ENCODE measurements at places on chromosomes 2 and 18. TPM values are rescaled to one million over a fixed set of nuclear protein-coding genes. Genes with fewer than 3 reads are reported as not detected.

IL1R2 gene
- total RNA-seq, result not detected

SERPINB5 gene
- 0.49 TPM for total RNA-seq

TRIM43B gene
- not detected for total RNA-seq

ANKRD36B gene
- total RNA-seq, result 197 TPM

ANKRD30BL gene
- 8.9 TPM for total RNA-seq

ARL6IP6 gene
- total RNA-seq, result 32.2 TPM

CACNB4 gene
- 39.1 TPM for total RNA-seq

CCDC85A gene
- 22.1 TPM for total RNA-seq

LIPG gene
- 11.8 TPM for total RNA-seq

MC2R gene
- total RNA-seq, result not detected

PDK1 gene
- 6.9 TPM for total RNA-seq

CHRNA1 gene
- total RNA-seq, result not detected

PGAP1 gene
- 110 TPM for total RNA-seq

RFX8 gene
- 0.49 TPM for total RNA-seq

KIF3C gene
- total RNA-seq, result 112 TPM

SLC9A4 gene
- total RNA-seq, result 0.25 TPM

CHRNG gene
- total RNA-seq, result not detected

GKN1 gene
- total RNA-seq, result 2.0 TPM

FOXI3 gene
- 0.25 TPM for total RNA-seq

TEX44 gene
- not detected for total RNA-seq

SERPINB12 gene
- total RNA-seq, result not detected

ONECUT2 gene
- total RNA-seq, result 1.2 TPM

ILKAP gene
- total RNA-seq, result 44.7 TPM

BMP10 gene
- total RNA-seq, result not detected

CAVIN2 gene
- 6.9 TPM for total RNA-seq

CLEC4F gene
- total RNA-seq, result not detected

B3GNT7 gene
- 0.98 TPM for total RNA-seq

COL6A3 gene
- total RNA-seq, result 20.4 TPM

Measured in temporal lobe (tissue), 4 donors.